Stimulated activated CD4-positive, alpha-beta T cell treated with anti-CD3 and anti-CD28 coated beads, TNF-alpha, amount 100 ng/mL, for 48 hours (primary cell): ENCODE measurements at places on chromosomes 12 and 14.

GRCh38 chr12:12020762-12021161, 50.0 kb upstream of the BCL2L14 start:
- DNase-seq, result no peak

DNA sequence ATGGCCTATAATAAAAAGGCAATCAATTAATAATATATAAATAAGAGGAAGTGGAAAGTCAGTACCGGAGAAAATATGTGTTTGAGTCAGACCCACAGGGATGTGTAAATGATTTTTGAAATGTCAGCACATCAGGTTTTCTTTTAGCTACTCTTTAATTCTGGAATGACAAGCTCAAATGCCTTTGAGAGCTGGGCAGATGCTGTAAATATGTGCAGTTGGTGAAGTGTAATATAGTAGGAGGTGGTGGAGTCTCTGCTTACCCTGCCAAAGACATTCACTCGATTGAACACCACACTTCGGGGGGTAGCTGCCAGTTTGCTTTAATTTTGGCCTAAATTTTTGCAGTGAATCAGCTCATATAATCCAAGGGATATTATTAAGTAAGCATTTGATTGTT, 93.0 kb downstream of the PLEKHA5 start:
- no peak for DNase-seq

GRCh38 chr12:12716151-12716792, 896 bp upstream of the CDKN1B start:
- no peak for DNase-seq

- DNase-seq, result no peak
These were observed 23.0 kb downstream of the FAM222A start for GRCh38 chr12:109736552-109737108.

DNA sequence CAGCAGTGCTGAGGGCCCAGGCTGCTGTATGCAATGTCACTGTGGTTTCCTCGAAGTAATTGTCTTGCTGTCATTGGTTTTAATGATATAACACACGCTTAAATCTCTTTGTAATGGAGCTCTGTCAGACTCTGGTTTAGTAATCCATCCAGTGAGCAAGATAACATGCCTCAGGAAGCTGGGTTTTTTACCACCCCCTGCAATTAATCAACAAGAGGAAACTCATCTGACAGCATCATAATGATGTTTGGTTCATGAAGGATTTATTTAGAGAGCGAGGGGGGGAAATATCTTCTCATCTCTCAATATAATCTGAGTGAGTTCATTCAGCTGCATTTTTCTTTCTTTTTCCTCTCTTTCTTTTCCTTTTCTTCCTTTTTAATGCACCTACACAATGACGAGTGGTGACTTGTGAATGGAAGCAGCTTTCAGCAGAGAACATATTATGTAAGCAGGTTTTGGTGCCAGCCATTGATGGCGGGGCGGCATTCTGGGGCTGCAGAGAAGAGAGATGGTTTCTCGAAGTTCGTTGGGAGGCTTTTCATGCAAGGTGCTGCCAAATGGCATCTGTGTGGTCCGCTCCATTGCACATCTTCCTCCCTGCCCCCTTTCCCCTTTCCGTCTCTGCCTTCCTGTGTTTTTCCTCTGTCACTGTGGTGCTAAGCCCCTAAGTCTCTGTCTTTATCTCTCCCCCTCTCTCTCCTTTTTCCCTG, 6.7 kb downstream of the RPH3A start:
- DNase-seq, result no peak
